Central memory CD4-positive, alpha-beta T cell (primary cell): ENCODE measurements at places on chromosomes 3 and 15.
A peak's percentile ranks its signal among the peaks of the same experiment; 100 is the strongest.

- DNase-seq, result no peak
Measured at GRCh38 chr3:194051366-194052149, 84.4 kb upstream of the HES1 start.

DNA sequence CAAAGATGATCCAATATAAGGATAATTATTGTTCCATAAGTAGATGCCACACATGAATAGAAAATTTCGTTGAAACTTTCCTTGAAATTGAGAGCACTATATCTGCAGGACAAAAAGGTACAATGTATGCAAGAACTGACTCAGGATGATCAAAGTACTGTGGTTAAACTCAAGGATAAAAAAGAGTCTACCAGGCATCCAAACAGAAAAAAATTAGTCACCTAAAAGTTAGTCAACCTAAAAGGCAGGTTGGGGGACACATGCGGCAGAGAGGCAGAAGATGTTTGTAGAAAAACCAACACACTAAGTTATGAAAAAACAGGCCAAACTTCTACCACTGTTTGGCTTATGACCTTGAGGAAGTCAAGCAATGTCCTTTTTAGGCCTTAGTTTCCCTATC lies 68.7 kb downstream of the GSK3B start:
- no peak for DNase-seq

DNA sequence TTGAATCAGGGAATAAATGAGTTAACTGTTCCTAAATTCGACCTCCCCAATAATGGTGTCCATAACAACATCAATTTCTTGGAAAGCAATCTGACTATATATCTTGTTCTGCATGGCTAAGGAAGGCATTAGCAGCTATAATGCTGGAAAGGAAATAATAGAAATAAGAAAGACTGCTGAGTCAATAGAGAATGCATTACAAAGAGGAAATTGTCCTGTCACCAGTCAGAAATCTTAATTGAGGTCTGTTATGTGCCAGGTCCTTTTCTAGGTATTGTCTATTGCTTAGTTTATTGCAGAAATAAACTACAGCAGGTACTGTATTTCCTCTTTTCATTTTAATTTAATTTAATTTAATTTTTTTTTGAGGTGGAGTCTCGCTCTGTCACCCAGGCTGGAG lies 5.9 kb upstream of the PPP1R2 start:
- no peak for DNase-seq

DNA sequence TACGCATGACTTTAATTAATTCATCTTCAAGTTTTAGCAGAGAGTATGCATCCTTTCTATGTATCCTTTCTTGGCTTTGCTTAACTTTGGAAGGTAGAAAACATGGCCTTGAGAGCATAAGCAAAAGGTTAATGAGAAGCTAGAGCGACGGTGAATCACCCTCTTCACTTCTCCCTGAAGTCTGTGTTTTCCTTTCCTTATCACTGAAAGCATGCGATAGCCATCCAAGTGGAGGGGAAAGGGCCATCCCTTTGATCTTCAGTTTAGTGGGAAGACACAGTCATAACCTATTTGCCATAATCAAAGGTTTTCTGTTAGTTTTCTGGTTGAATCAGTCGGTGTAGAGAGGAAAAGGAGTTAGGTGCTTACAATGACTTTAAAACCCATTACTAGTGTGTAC lies 354.0 kb upstream of the ROBO2 start:
- DNase-seq, result no peak

- DNase-seq, result no peak
Measured at GRCh38 chr15:90232941-90233386, 777 bp downstream of the CIB1 start.

- DNase-seq, result no peak
Measured at GRCh38 chr15:78641102-78641748, at the start of gene CHRNB4. Gene CHRNB4, minus strand, starts transcription at chr15:78641210. Its CDS starts 77 bp downstream, at chr15:78641133.

- DNase-seq, result no peak
Measured at GRCh38 chr15:87938031-87938430, 318.5 kb downstream of the NTRK3 start.

GRCh38 chr3:189967254-189967865 lies 153.3 kb downstream of the P3H2 start:
- DNase-seq, result peak; percentile 24

DNA sequence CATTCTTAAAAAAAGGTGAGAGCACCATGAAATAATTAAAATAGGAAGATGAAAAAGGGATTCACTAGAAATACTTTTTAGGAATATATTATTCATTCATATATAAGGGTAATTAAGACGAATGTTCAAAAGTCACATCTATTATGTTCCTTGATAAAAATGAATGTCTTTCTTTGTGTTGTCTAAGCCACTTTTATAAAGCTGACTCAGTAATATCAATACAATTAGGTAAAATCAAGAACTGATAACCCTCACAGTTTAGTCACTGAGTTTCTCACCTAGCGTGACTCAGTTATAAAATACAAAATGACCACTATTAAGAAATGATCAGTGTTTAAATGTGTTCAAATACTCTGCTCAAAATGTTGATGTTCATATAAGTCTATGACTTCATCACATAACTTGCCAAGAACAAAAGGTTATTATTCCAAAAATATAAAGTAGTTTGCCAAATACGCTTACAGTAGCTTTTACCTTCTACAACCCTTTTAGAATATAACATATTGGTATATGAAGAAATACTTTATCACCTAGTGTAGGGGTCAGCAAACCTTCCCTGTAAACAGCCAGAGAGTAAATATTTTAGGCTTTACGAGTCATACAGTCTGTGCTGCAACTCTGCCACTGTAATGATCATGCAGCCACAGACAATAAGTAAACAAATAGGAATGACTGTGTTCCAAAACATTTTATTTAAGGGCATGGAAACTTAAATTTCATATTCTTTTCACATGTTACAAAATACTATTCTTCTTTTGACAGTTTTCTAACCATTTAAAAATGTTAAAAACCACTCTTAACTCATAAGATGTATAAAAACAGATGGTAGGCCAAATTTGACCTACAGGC lies 369.8 kb downstream of the TBC1D5 start:
- no peak for DNase-seq
